ELF-1 (cell line): ENCODE measurements at places on chromosomes 5 and 9.

DNA sequence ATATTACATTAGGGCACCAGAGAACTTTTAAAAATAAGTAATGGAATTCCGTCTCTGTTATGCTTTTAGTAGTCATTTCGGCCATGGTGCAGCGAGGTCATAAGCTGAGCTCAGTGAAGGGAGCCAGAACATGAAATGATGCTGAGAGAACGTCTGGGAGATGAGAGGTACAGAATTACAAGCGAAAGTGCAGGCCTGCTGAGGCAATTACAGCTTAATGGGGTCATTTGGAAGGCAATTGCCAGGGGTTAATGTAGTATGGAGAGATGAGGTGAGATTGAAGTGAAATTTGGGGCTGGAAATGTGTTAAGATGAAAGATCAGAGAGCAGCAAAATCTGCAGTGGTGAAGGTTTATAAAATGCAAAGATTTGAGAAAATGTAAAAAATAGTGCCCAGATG is 96.5 kb downstream of the PBX3 start:
- peak; percentile 27 for DNase-seq

DNA sequence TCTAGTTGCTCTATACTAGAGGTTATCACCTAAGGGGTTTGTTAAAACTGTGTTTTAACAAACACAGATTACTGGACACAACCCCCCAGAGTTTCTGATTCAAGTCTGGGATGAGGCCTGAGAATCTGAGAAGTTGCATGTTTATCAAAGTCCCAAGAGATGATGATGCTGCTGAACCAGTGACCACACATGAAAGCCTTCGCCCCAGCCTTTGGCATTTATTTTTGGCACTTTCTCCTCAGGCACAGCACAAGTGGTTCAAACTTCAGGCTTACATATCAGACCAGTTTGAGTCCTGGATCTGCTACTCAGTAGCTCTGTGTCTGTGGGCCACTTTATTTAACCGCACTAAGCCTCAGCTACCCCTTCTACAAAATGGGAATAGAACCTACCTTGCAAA is 407.2 kb upstream of the PIK3R1 start:
- no peak for DNase-seq

- DNase-seq: peak; percentile 87
Measured at GRCh38 chr9:94921092-94921471, 194.6 kb downstream of the AOPEP start.

DNA sequence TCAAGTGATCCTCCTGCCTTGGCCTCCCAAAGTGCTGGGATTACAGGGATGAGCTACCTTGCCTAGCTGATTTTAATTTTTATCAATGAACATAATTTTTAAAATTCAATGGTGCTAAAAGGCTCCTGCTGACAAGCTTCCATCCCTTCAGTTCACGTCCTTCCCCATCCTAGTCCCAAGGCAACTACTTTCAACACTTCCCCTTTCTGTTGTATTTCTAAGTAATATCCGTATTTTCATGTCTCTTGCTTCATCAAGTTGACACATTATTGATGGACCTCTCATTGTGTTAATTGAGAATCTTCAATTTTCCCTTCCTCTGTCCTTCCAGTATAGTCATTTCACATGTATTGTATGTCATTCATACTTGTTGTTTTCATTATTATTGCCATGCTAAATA is 93.8 kb upstream of the RASGRF2 start:
- no peak for DNase-seq

DNA sequence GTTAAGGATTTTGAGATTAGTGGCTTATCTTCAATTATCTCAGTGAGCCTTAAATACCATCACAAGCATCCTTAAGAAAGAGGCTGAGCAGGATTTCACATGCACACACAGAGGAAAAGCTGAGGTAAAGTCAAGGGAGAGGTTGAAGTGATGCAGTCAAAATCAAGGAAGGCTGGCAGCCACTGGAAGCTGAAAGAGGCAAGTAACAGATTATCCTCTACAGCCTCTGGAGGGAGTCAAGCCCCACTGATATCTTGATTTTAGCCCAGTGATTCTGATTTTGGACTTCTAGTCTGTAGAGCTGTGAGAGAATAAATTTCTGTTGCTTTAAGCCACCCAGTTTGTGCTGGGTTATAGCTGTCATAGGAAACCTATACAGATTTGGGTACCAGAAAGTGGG is 80.1 kb downstream of the ANKRD31 start:
- peak; percentile 7 for DNase-seq

GRCh38 chr5:129691220-129691619 is 56.7 kb upstream of the MINAR2 start:
- DNase-seq: no peak

- DNase-seq: no peak
Measured at GRCh38 chr5:178324481-178325310, 92.1 kb upstream of the PHYKPL start.

- no peak for DNase-seq
Measured at GRCh38 chr5:132498152-132498551, 7.6 kb upstream of the IRF1 start.

DNA sequence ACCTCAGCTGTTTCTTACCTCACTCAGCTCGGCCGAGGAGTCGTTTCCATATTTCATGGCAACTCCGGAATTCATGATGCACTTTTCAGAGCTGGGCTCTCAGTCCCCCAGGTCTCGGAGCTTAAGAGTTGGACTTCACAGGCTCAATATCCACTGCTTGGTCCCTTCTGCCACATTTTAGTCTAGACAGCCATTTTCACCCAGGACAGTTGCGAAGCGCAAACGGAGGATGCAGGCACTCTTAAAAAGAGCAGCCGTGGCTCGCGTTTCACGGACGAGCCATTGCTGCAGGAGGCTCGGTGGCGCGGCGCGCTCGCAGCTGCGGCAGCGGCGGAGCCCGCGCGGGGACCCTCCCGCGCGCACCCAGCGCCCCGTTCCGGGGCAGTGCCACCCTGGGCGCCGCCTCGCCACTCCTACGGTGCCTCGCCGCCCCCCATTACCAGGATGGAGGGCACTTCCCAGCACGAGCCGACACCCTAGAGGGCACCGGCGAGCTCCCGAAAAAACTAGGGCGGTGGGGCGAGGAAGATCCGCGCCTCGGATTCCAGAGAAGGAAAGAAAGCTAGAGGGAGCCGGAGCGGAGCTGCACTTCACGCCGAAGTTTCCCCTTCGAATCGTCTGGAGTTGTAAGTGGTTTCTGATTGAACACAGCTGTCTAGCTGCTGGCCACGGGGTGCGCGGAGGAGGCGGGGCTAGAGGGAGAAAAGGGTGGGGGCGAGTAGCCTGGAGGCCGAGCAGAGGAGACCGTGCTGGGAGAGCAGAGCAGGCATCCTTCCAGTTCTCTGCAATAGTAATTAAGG is 140.3 kb downstream of the TSSK1B start:
- peak; percentile 90 for DNase-seq

DNA sequence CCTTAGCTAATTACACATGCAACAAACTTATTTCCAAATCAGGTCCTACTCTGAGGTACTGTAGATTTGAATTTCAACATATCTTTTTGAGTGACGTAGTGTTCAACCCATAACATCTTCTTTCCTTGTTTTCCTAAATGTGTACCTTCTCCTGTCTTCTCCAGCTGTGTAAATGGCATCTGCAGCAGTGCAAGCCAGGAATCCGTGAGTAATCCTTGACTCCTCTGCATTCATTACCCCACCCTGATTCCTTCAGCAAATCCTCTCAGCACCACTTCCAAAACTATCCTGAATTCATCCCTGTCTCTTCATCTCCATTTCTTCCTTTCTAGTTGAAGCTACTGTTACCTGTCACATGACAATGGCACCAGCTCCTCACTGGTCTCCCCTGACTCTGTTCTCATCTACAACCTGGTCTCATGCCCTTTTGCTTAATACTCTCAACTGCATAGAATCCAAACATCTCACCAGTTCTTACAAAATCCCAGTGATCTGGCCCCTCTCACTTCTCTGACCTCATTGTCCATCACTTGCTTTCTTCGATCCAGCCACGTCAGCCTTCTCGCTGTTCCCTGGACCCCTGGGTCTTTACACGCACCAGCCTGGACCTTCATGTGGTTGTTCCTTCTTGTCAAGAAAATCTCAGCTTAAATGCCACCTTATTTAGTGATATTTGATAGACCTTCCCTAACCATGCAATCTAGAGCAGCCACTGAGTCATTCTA is 14.6 kb upstream of the TRAF1 start:
- DNase-seq: no peak

DNA sequence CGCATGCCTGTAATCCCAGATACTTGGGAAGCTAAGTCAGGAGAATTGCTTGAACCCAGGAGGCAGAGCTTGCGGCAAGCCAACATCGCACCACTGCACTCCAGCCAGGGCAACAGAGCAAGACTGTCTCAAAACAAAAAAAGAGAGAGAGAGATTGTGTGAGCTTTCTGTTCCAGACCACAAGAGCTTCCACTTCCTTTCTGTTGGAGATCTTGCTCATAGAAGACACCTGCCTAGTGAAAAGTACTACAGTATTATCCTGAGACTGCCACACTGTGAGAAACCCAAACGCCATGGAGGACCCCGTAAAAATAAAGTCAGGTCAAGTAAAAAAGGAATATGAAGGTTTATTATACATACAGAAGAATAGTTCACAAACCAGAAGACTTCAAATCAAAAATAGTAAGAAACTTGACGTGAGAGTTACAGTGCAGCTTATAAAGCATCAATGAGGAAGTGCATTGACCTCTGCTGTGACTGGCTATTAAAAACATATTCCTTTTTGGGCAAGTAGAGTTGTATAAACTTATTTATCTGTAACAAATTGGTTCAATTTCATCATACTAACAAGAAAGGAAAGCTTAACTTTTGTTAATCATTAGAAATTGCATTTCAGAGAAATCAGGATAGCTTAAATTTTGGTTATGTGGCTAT is 4.3 kb upstream of the EMB start:
- DNase-seq: no peak

DNA sequence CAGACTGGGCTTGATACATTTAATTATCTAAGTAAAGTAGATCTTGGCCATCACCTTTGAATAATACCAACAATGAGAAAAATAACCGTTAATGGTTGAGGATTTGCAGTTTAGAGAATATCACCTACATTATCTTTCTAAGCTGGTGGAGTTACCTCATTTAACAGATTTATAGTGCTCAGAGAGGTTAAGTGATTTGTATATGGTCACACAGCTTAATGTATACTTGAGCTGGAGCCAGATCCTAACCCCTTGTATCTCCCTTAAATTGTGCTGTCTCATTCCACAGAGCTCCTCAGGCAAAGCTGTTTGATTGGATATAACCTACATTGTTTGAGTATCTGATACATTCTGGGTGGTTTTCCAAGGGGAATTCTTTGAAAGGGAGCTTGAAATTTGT is 57.8 kb downstream of the INSYN2B start:
- DNase-seq: no peak

DNA sequence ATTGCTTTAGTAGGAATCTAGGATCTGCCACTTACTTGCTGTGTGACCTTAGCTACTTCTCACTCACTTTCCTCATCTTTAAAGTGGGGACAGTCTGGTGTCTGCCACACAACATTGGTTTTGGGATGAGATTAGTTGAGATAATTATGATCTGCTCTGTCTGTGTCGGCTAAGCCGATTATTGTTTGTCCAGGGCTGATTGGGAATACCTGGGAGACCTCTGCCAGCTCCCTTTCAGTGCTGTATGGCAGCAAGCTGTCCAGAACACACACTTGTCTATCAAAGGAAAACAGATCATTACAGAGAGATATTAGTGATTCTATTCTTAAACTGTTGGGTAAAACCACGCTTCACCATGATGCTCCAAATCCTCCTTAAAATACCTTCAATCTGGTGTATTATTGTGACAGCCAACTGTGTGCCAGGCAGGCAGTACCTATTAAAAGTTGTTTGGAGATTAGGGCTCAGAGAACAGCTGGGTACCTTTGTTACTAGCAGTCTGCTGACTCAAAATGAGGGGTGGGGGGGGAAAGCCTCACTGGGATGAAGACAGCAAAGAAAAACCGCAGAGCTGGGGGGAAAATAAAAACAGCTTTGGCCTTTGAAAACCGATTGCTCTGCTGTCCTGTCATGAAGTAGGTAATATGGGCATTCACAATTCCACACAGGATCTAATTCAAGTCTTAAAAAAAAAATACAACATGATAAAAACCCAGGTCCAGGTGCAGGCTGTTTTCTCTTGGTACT is 458.4 kb upstream of the C9orf72 start:
- DNase-seq: no peak

GRCh38 chr5:135122797-135123196 is 88.8 kb upstream of the PITX1 start:
- no peak for DNase-seq

- no peak for DNase-seq
Measured at GRCh38 chr9:33429256-33429985, 18.0 kb downstream of the AQP3 start.

- no peak for DNase-seq
Measured at GRCh38 chr9:98634685-98635336, 73.9 kb downstream of the GABBR2 start.

DNA sequence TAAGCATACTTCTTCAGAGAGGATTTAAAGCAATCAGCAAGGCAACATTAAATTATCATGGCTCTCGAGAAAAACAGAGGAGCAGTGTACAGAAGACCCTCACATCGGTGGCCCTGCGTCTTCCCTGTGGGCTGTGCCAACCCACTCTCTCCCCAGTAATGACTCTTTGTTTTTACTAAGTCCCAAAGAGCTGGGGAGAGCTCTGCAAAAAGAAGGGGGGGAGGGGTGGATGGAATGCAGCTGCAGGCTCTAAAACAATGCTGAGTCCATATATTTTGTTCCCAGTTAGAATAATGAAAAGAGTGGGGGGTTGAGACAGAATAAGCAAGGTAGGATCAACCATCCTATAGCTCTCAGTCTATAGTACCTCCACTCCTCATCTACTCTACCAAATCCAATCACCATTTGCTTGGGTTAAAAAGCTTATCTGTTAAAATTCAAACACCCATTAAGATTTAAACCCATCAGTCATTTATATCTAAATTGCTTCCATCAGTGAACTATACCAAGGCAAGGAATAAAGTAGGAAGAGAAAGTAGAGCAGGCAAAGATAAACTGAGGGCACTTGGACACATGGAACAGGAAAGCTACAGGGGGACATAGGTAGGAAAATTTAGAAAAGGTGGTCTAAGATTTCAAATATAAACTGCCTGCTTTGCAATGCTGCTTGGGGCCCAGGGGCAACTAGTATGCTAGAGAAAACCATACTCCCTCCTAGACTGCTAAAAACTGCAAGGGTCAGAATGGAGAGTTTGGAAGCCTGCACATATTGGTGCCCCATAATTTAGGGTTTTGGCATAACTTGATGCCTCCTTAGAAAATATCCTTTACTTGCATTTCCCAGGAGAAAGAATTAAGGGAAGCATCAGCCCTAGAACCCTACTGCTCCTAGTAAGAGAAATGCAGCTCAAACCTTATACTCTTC is 20.6 kb downstream of the ELL2 start:
- peak; percentile 60 for DNase-seq

- DNase-seq: no peak
Measured at GRCh38 chr5:170634256-170634990, 130.6 kb downstream of the KCNIP1 start.
